A549 treated with CORT108297 at 1 μM for 4 hours (cell line): ENCODE measurements at places on chromosomes 2 and 18. TPM values are rescaled to one million over a fixed set of nuclear protein-coding genes. Genes with fewer than 3 reads are reported as not detected.

Gene TNS1
- total RNA-seq, result 5.6 to 15.2 TPM (median 10.9 TPM) in 5 replicates

Gene AQP12A
- total RNA-seq, result not detected in 5 replicates

Gene CIDEA
- total RNA-seq, result not detected in 5 replicates

Gene IL1R2
- total RNA-seq, result 0.53 to 0.97 TPM (median 0.68 TPM) in 5 replicates

Gene STARD7
- total RNA-seq, result 90.1 to 100 TPM (median 93.6 TPM) in 5 replicates

Gene SMIM21
- not detected in 5 replicates for total RNA-seq

Gene CIB4
- total RNA-seq, result 0.16 to 0.34 TPM in 2 of 5 replicates, not detected in the others

Gene IL1B
- total RNA-seq, result 0.21 to 0.57 TPM (median 0.24 TPM) in 5 replicates

Gene CELF4
- total RNA-seq, result 0.06 to 0.10 TPM in 2 of 5 replicates, not detected in the others

Gene CXCR4
- 0.28 to 0.75 TPM (median 0.51 TPM) in 5 replicates for total RNA-seq

Gene IL1A
- 0.06 to 0.22 TPM (median 0.16 TPM) in 5 replicates for total RNA-seq

Gene THSD7B
- total RNA-seq, result not detected in 5 replicates

Gene C2orf80
- not detected in 5 replicates for total RNA-seq

Gene STARD6
- 0.15 TPM in 1 of 5 replicates, not detected in the others for total RNA-seq

Gene FIGN
- total RNA-seq, result 1.7 to 2.7 TPM (median 2.2 TPM) in 5 replicates
